ENCODE measurements at places on chromosomes 2 and 18.
A peak's percentile ranks its signal among the peaks of the same experiment; 100 is the strongest.

GRCh38 chr18:64207820-64208219 is 58.9 kb upstream of the LINC00305 start:
- peak overlapping the region; percentile 32 for H3K4me3 ChIP-seq
- no peaks in the 10 kb centered on the region for H3K27me3 ChIP-seq
- no peak overlapping the region for H3K27ac ChIP-seq
- no peaks in the 10 kb centered on the region for H3K36me3 ChIP-seq
- H3K4me1 ChIP-seq = no peaks in the 10 kb centered on the region

DNA sequence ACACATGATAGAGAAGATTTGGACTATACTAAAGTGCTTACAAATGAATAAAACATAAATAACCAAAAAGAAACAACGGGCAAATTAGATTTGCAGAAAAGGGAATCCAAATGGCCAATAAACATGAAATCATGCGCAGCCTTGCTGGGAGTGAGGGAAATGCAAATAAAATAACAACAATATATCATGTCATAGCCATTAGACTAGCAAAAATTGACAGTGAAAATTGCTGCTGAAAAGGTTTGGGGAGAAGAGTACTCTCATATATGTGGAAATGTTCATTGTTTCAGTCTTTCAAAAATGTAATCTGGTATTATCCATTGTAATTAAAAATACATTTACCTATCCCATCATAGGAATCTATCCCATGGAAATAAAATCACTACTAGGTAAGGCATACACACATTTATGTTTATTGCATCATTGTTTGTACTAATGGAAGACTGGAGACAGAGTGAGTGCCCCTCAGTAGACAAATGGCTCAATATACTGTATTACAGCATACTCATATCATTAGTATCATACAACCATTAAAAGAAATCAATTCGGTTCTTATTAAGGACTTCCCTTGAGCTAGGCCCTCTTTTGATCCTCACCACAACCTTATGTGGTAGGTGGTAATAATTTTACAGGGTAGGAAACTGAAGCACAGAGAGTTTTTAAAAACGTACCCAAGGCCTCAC is 94.1 kb upstream of the MSTN start:
- no peaks in the 10 kb centered on the region for H3K27me3 ChIP-seq
- no peak overlapping the region for H3K4me3 ChIP-seq
- H3K27ac ChIP-seq = no peak overlapping the region
- no peaks in the 10 kb centered on the region for H3K36me3 ChIP-seq

DNA sequence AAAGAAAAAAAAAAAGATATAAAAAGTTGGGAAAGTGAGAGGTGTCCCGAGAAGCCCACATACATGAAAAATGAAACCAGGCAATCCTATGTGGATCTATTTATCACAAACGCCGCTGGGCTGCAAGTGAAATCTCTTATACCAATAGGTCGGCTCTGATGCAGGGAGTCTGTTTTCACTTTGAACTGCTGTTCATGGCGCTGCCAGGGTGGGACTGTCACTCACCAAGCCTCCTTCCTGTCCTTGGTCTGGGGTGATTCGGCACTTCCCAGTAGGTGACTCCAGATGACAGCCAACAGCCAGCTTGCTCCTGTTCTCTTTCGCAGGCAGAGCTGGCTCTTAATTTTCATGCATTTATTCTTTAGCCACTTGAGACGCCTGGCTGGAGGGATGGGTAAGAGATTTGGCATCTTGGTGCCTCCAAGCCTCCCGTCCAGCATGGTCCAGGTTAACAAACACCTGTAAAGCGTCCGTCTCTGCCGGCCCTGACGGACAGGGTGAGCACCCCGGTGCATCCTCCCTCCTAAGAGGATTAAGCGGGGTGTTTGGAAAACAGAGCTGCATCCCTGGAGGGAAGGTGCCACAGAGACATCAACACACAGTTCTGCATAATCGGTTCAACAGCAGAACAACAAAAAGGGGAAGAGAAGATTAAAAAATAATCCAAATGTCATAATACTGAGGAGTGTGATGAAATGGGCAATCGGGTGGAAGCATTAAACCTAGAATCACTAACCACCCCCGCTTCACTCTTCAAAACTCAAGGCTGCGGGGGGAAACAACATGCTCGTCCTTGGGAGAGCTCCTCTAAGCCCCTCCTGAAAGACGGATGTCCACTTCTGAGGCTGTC is 58.7 kb downstream of the STEAP3 start:
- H3K36me3 ChIP-seq = no peaks in the 10 kb centered on the region
- no peak overlapping the region for H3K27ac ChIP-seq
- H3K27me3 ChIP-seq = no peaks in the 10 kb centered on the region
- no peak overlapping the region for H3K4me3 ChIP-seq

- H3K4me1 ChIP-seq = no peaks in the 10 kb centered on the region
- no peak for DNase-seq
- no peaks in the 10 kb centered on the region for H3K36me3 ChIP-seq
- no peaks in the 10 kb centered on the region for H3K27me3 ChIP-seq
- H3K27ac ChIP-seq = no peak overlapping the region
Observed at GRCh38 chr18:6120820-6121279, 225.5 kb upstream of the TMEM200C start.

DNA sequence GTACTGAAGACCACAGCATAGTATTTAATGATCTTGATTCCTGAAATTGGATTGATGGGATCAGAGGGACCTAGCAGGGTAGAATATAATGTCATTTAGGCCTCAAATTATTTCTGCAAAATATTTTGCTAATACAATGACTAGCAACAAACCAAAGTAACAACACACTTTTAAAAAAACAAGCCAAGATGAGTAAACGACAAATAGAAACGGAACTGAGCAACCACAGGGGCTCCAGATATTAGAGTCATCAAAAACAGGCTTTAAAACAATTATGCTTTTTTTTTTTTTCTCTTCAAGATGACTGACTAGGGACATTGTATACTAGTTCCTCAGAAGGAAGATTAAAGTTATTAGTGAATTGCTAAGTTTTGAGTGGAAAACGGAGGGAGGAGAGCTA is 447.1 kb upstream of the MMADHC start:
- no peaks in the 10 kb centered on the region for H3K27me3 ChIP-seq
- H3K36me3 ChIP-seq = no peaks in the 10 kb centered on the region
- DNase-seq = no peak
- H3K4me1 ChIP-seq = no peaks in the 10 kb centered on the region
- no peak overlapping the region for H3K27ac ChIP-seq
- no peak overlapping the region for H3K4me3 ChIP-seq

DNA sequence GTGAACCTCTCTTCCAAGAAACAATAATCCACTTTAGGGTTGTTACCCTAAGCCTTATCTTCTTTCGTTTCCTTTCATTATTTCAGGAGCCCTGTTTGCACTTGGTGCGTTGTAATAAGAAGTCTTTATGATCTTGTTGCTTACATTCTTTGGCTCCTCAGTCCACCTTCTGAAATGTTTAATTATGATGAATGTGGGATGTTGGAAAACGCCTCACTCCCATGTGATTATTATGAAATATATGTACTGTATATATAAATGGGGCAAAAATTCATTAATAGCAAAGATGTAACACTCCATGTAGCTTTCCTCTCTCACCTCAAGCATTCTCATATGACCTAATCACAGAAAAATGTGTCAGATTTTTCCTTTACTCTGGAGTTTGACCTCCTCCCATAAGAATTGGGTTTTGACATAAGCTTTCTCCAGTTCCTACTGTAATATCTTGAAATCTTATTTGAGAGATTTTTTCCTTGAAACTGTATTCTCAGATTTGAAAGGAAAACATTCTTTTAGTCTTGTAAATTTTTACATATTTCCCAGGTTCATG is 397.2 kb upstream of the FANCL start:
- peak; percentile 20 for DNase-seq
- peaks cover 26% of the 10 kb centered on the region for H3K4me1 ChIP-seq
- no peak overlapping the region for H3K4me3 ChIP-seq
- H3K27ac ChIP-seq = no peak overlapping the region
- H3K36me3 ChIP-seq = no peaks in the 10 kb centered on the region

DNA sequence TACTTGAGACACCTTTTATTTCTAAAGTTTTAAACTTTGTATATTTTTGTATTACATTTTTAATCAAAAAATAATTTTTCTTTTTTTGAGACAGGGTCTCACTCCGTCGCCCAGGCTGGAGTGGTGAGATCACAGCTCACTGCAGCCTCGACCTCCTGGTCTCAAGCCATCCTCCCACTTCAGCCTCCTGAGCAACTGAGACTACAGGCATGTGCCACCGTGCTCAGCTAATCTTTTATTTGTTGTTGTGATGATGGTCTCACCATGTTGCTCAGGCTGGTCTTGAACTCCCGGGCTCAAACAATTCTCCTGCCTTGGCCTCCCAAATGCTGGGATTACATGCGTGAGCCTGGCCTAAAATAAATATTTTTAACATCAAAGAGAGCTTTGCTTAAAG is 218.7 kb upstream of the SH3BP4 start:
- H3K36me3 ChIP-seq = no peaks in the 10 kb centered on the region
- H3K27me3 ChIP-seq = no peaks in the 10 kb centered on the region
- no peak for DNase-seq

GRCh38 chr2:109399066-109399465 is 214.7 kb downstream of the SEPTIN10 start:
- H3K4me1 ChIP-seq = no peaks in the 10 kb centered on the region
- peak; percentile 75 for DNase-seq
- H3K36me3 ChIP-seq = no peaks in the 10 kb centered on the region
- H3K27ac ChIP-seq = peak overlapping the region; percentile 74
- H3K27me3 ChIP-seq = no peaks in the 10 kb centered on the region
- peak overlapping the region; percentile 59 for H3K4me3 ChIP-seq

GRCh38 chr18:35463050-35463449 is 34.7 kb downstream of the INO80C start:
- H3K4me1 ChIP-seq = peaks cover 14% of the 10 kb centered on the region
- H3K27me3 ChIP-seq = no peaks in the 10 kb centered on the region
- H3K27ac ChIP-seq = no peak overlapping the region
- H3K4me3 ChIP-seq = no peak overlapping the region
- no peaks in the 10 kb centered on the region for H3K36me3 ChIP-seq
- no peak for DNase-seq

- H3K36me3 ChIP-seq = no peaks in the 10 kb centered on the region
- no peak for DNase-seq
- no peak overlapping the region for H3K27ac ChIP-seq
- H3K4me1 ChIP-seq = no peaks in the 10 kb centered on the region
- H3K4me3 ChIP-seq = no peak overlapping the region
- no peaks in the 10 kb centered on the region for H3K27me3 ChIP-seq
Observed at GRCh38 chr2:63486861-63487290, 101.4 kb downstream of the WDPCP start.

- no peaks in the 10 kb centered on the region for H3K27me3 ChIP-seq
- H3K27ac ChIP-seq = no peak overlapping the region
- peak; percentile 38 for DNase-seq
- no peaks in the 10 kb centered on the region for H3K36me3 ChIP-seq
Observed at GRCh38 chr2:54845514-54845913, 122.1 kb downstream of the EML6 start.

GRCh38 chr2:74893332-74893731 is 59.4 kb downstream of the HK2 start:
- peak overlapping the region; percentile 78 for H3K27ac ChIP-seq
- no peak overlapping the region for H3K4me3 ChIP-seq
- H3K36me3 ChIP-seq = peaks cover 43% of the 10 kb centered on the region
- H3K27me3 ChIP-seq = no peaks in the 10 kb centered on the region

GRCh38 chr2:38077431-38077769 is 1.4 kb upstream of the CYP1B1 start:
- peak overlapping the region; percentile 73 for H3K4me3 ChIP-seq
- H3K27ac ChIP-seq = peak overlapping the region; percentile 89
- no peaks in the 10 kb centered on the region for H3K27me3 ChIP-seq
- H3K36me3 ChIP-seq = no peaks in the 10 kb centered on the region
- no peak for DNase-seq
- peaks cover 7% of the 10 kb centered on the region for H3K4me1 ChIP-seq

DNA sequence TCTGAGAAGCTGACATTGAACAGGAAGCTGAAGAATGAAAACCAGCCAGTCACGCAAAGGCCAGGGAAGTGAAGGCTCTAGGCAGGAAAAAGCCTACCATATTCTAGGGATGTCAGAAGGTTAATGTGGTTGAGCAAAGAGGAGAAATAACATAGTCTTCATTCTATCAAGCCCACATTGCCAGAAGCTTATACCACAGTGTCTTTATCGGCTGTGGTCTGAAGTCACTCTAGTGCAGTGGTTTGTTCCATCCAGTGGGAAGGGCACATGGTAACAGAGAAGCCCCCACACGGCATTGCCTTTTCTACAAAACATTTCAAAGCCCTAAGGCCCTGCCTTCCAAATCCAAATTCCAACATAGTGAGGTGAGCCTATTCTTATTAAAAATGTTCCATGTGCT is 311.3 kb downstream of the TNS1 start:
- H3K27me3 ChIP-seq = no peaks in the 10 kb centered on the region
- no peak overlapping the region for H3K4me3 ChIP-seq
- peak overlapping the region; percentile 99 for H3K27ac ChIP-seq
- DNase-seq = no peak
- peaks cover 47% of the 10 kb centered on the region for H3K4me1 ChIP-seq

DNA sequence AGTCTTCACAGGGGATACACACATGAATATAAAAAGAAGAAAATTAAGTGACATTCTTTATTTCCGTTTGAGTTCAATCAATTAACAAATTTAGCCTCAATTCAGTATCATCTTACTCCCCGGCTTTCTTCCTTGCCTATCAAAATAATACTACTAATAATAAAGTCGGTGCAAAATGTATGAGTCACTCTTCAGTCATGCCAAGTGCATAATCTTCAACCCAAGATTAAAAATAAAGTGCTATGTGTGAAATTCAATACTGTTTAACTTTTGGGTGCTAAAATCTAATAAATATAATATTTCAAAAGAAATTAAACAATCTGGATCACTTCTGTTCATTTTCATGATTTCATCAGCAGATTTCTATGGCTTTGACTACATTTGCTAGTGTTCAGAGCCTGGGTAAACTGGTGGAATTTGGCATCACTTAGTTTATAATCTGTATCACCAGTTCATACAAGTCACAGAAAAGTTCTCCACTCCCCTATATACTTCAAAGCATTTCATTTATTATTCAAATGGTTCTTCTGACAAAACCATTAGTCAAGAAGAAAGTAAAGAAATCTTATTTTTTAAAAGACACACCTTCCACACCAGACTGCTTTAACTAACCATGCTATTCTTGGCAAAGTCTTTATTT is 183.6 kb downstream of the THADA start:
- H3K27ac ChIP-seq = no peak overlapping the region
- H3K27me3 ChIP-seq = no peaks in the 10 kb centered on the region
- DNase-seq = peak; percentile 51
- H3K4me1 ChIP-seq = peaks cover 10% of the 10 kb centered on the region

DNA sequence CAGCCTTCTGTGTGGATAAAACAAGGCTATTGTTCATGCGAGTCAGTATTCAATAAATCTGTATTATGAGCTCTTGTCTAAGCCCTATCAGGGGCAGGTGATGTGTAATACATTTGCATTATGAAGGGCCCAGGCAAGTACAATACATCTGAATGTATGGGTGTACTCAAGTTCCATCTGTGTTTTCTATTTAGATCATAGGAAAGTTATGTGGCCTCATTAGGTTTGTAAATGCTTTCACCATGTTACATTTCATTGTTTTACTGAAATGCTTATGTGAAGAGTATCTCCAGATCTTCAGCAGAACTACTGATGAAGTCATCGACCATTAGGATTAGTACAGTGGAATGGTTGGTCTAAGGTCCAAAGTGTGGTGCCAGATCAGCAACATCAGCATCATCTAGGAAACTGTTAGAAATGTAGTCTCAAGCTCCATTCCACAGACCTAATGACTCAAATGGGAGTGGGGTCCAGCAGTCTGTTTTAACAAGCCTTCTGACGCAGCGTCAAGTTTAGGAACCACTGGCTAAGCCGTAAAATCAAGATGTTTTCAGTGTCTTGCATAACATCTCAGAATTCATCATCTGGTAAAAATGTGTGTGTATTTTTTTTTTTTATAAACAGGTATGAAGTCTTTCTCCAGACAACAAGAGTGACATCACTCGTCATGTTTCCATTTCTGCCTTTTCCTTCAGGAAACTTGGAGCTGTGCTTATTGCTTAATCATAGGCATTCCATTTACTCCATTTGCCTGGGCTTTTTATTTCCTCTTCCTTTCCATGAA is 80.5 kb downstream of the LYPD6 start:
- DNase-seq = peak; percentile 87
- H3K4me1 ChIP-seq = peaks cover 10% of the 10 kb centered on the region
- no peaks in the 10 kb centered on the region for H3K36me3 ChIP-seq
